ENCODE measurements at places on chromosomes 5 and 9.

DNA sequence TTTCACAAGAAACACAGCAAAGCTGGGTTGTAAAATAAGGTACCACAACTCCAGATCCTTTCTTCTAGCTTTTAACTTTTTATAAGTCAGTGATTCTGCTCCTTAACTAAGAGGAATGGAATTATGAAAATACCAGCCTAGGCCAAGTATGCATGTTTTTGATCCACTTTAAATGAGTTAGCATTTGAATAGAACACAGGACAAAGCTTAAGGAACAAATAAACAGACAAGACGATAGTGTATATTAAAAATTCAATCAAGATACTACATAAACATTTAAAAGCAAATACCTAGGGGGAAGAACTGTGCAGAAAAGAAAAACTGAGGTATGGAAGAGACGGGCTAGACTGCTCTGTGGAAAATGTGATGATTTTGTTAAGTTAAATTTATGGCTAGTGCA, 200.7 kb downstream of the LURAP1L start:
- DNase-seq, result no peak

DNA sequence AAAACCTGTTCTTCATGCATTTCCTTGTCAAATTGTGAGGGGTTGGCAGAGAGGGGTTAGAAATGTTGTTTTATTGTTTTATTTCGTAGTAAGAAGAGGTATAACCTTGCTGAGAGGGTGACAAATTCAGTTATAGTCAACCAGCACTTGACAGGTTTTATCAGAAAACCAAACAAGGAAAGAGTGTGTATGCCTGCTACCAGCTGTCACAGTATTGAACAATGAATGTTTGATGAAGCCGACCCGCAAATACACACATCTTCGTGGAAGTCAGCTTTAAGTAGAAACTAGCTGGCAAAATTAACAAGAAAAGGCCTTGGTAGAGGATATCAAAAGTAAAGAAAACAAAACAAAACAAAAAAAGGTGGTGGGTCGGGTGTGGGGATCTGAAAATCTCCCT, 214.6 kb upstream of the TLE4 start:
- no peak for DNase-seq

DNA sequence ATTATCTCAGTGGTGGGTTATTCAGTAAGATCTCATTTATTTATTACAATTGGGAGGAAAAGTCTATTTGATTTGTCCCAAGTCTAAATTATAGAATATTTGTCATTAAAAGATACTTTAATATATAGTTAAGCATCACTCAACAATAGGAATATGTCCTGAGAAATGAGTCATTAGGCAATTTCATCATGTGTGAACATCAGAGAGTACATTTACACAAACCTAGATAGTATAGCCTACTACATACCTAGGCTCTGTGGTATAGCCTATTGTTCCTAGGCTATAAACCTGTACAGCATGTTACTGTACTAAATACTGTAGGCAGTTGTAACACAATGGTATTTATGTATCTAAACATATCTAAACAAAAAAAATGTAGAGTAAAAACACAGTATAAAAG, 135.0 kb upstream of the RASA1 start:
- no peak for DNase-seq

DNA sequence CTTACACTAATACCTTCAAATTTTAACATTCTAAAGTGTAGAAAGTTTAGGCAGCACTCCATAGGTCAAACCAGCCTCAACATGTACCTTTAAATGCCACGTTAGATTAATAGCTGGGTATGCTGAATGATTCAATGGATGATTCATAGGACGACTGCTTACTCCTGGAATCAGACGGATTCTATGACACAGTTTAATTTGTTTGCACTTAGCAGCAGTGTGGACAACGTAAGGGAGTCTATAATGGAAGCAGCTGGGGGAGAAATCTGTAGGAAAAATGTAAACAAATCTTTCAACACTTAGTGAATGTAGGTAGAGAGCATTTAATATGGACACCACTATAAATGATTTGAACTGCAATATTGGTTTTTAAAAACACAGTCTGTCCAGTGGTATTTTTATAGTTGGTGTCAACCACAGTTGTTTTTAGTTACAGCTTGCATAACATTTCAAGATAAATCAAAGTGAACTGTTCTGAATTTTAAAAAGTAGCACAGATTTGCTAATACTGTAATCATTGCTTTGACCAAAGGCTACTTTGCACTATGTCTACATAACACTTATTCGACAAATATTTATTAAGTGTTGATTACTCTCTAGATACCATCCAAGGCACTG, 701.5 kb upstream of the MEF2C start:
- DNase-seq, result no peak

- DNase-seq, result no peak
Measured at GRCh38 chr5:124477062-124477461, 269.4 kb downstream of the ZNF608 start.

GRCh38 chr9:128705051-128705965, 3.0 kb downstream of the PKN3 start:
- DNase-seq, result no peak

DNA sequence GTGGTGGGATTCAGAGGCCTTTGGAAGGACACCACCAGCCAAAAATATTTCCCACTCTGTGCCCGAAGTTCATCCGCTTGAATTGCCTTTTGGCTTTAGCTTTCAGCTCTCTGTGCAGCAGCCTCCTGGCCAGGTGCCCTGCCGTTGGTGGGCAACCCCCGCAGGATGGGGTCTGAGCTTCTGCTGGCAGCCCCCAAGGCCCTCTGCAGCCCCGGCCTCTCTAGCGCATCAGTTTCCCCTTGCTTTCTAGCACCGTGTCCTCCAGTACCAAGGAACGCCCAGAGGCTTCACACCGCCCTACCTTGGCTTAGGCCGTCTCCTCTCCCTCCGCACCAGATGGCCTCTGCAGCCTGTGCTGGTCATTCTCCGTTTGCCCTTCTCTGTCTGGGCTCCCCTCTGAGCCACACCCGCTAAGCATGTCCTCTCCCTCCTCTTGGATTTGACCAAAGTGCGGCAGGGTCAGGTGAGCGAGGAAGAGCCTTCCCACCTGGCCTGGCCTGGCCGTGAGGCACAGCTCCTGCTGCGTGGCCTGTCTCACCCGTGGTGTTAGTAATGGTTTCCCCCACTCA, 4.2 kb upstream of the TSC1 start:
- no peak for DNase-seq

DNA sequence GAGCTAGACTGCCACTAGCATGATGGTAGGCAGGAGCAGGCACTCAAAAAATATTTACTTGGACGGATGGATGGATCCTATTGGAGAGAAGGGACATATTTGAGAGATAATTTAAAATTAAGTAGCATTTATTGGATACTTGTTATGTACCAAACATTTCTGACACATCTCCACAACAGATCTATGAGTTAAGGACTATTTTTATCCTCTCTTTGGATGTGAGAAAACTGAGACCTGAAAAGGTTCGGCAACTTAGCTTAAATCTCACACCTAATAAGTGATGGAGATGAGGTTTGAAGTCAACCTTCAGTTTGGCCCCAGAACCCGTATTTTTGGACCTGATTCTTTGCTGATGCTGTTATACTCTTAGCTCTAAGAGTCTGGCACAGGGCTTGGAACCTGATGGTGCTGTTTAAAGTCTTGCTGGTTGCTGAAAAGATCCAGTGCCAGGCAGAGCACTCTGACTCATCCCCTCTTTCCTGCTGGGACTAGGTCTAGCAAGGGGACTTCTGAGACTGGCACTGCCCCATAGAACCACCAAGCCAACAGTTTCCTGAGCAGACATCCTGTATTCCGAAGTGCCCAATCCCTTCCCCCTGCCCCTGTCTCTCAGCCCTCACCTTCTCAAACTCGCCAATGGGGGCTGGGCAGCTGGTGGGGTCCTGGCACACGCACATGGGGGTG, 15.6 kb downstream of the SPARC start:
- no peak for DNase-seq

DNA sequence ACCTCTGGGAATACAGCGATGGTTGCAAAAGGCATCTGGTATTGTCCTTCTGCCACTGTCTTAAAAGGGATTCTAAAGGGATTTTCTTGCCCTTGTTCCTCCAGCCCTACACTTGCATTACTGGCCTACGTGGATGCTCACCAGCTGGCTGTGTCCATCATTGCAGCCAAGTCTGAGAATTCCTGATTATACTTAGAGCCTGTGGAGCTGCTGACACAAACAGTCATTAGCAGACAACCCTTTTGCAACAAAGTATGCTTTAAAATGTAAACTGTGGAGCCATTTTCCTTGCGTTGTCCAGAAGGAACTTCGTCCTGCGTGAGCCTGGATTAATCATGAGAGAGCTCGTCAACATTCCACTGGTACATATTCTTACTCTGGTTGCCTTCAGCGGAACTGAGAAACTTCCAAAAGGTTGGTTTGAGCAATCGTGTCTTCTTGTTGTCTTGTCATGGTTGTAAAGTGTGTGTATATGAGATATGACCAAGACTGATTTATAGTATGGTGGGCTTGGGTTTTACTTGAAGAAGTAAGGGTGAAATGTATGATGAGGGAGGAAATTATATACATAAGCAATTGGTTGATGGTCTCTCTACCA, at the start of gene MUSK:
MUSK (plus strand) TSS at position 222 of the 598 bp plus-strand sequence; CDS start at position 336, 114 bp downstream.
- DNase-seq, result no peak

DNA sequence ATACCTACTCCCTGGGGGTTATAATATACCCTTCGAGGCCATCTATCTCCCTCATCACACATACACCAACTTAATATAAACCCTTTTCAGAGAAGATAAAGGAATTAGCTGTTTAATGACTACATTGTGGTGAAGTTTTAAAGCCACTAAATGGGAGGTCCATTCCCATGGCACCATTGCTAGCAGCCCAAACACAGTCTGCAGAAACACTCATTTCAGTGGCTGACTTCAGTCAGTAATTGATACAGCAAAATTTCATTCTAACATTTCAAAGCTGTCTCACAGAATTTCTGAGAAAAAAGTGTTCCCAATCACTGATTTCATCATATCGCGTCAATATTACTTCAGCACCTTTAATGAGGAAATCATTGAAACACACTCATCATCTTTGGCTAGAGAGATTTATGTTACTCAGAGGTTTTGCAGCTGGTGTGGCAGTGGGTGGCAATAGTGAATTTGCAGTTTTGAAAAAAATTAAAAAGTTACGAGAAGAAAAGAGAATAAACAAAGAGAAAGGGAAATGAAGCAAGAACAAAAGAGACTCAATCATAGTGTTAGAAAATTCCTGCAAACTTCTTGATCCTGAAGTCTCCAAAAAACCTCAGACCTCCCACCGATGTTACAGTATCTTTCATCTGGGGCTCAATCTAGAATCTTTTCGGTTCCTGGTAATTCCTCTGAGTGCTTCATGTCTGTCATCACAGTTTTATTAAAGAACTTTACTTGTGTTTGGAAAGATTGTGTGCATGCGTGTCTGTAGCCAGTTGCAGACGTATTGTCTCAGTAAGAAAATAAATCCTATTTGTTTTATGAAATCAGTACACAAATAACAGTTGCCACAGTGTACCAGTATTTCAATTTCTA, 105.0 kb downstream of the ERCC6L2 start:
- DNase-seq, result no peak

DNA sequence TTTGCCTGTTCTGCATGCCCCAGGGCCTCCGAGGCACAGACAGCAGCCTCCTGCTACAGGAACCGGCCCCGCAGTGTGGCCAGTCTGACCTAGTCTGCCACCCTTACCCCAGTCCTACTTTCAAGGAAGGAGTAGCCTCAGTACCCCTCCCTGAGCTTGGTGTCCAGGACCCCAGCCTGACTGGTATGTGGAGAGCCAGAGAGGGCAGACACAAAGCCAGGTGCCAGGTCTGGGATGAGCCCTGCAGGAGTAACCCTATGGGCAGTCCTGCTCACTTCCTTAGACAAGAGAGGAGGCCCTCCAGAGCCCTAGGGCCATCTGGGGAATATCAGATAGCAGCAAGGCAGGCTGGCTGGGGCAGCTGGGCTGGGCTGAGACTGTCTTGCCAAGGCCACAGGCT, 67.8 kb downstream of the NRG2 start:
- no peak for DNase-seq

GRCh38 chr5:89128906-89129625, 246.1 kb upstream of the MEF2C start:
- no peak for DNase-seq

- no peak for DNase-seq
Measured at GRCh38 chr5:481347-481746, 38.4 kb downstream of the EXOC3 start.

DNA sequence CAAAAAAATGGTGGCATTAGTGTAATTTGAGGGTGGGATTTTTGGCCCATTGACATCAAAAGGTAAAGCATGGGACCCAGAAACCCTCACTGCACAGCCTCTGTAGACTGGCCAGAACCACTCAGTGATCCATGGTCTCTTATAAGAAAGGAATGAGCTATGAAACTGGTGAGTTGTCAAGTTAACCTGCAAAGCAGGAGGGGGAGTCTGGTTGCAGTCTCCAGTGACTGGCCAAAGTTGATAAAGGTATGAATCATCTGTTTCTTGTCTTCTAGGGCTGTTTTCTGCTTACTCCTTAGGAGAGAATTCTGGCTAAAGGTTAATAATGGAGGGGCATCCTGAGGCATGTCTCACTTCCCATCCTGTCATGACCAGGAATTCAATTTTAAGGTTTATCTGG, 325.2 kb downstream of the TLR4 start:
- DNase-seq, result no peak

DNA sequence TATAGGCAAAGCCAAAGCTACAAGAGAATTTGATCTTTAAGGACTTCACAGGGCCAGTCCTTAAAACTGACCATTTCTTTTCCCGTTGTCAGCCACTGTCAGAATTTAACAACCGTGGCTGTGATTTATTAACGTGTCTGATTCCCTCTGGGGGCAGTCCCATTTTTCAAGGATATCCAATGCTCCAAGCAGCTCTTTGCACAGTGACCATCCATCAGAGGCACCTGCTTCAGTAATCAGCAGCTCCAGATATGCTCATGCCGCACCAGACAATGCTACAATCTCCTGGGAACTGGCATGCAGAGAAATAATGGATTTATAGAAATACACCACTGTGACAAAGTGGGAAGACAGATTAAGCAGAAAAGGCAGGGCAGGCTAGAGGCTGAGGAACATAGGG, 163.3 kb upstream of the PPP1R2B start:
- no peak for DNase-seq
